ENCODE measurements at places on chromosomes 12 and 14.

DNA sequence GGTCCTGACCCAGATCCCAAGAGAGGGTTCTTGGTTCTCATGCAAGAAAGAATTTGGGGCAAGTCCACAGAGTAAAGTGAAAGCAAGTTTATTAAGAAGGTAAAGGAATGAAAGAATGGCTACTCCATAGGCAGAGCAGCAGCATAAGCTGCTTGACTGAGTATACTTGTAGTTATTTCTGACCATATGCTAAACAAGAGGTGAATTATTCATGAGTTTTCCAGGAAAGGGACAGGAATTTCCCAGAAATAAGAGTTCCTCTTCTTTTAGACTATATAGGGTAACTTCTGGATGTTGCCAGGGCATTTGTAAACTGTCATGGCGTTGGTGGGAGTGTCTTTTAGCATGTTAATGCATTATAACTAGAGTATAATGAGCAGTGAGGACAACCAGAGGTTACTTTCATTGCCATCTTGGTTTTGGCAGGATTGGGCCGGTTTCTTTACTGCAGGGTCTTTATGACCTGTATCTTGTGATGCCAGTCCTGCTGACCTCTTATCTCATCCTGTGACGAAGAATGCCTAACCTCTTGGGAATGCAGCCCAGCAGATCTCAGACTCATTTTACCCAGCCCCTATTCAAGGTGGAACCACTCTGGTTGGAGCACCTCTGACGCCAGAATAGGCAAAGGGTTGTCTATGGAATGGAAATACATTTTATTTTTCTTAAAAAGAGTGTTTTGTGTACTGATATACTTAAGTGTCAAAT is 113.8 kb downstream of the OTOGL start:
- no peak for DNase-seq

DNA sequence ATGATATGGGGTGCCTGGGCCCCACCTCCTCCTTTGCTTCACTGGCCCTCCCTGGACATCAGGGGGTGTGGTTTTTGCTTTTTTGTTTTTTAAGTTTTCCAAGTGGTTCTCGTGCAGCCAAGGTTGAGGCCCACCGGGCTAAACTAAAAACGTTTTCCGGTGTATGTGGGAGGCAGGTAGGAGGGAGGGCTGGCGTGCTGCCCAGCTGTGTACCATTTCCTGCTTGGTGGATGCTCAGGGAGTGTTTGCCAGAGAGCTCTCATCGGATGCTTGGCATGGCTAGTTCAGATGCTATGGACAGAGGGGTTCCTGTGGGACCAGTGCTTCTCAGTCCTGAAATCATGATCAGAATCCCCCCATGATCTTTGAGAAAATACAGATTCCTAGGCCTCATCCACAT is 246.4 kb downstream of the CACNA1C start:
- DNase-seq, result no peak

- DNase-seq, result no peak
These were observed 19.2 kb downstream of the SLC7A8 start for GRCh38 chr14:23164250-23164649.

GRCh38 chr12:11553871-11554533 is 95.5 kb upstream of the ETV6 start:
- peak; percentile 48 for DNase-seq

DNA sequence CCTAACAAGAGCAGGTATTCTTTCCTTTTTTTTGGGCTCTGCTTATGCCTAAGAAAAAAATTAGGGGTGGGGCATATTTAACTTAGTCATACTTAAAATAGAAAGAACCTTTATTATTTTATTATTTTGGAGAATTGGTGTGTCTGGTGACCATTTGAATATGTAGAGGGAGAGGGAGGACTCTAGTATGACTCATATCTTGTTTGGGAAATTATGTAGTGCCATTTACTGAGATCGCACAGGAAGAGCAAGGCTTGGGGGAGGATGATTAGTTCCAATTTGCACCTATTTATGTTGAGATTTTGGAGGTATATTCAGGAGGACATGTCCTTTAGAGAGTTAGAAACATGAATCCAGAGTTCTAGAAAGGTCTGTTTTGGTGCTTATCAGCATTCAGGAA is 9.9 kb downstream of the ZNF410 start:
- DNase-seq, result no peak

- no peak for DNase-seq
These were observed 21.1 kb downstream of the TMEM117 start for GRCh38 chr12:43856972-43857371.

Data from neural progenitor cell (in vitro differentiated cells).